ENCODE measurements at places on chromosomes 2 and 18. TPM values are rescaled to one million over a fixed set of nuclear protein-coding genes. Genes with fewer than 3 reads are reported as not detected.

DNA sequence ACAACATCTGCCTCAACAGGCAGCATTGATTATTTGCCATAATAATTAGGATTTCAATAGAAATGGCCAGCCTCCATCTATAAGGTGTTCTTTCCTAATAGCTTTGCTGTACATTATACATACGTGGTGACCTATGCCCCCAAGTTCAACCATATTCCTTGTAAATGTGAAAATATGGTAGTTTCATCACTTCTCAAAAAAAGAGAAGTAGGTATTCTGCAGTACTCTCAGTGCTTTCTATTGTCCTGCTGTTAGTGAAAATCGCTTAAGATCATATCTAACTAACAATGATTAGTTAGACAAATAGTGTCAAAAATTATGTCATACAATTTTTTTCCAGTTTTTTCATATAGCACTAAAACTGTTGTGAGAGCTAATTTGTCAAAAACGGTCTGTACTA is 79.6 kb downstream of the SLC4A10 start:
- H3K27me3 ChIP-seq: peaks cover 5% of the 10 kb centered on the region
- no peak overlapping the region for H3K27ac ChIP-seq
- H3K36me3 ChIP-seq: no peaks in the 10 kb centered on the region
- no peak for DNase-seq
- peaks cover 5% of the 10 kb centered on the region for H3K4me1 ChIP-seq

GRCh38 chr2:44708661-44709000 is 232.9 kb upstream of the SIX3 start:
- peak overlapping the region; percentile 19 for H3K4me3 ChIP-seq
- peaks cover 10% of the 10 kb centered on the region for H3K4me1 ChIP-seq
- no peaks in the 10 kb centered on the region for H3K27me3 ChIP-seq
- DNase-seq: no peak
- H3K36me3 ChIP-seq: no peaks in the 10 kb centered on the region
- H3K27ac ChIP-seq: no peak overlapping the region

DNA sequence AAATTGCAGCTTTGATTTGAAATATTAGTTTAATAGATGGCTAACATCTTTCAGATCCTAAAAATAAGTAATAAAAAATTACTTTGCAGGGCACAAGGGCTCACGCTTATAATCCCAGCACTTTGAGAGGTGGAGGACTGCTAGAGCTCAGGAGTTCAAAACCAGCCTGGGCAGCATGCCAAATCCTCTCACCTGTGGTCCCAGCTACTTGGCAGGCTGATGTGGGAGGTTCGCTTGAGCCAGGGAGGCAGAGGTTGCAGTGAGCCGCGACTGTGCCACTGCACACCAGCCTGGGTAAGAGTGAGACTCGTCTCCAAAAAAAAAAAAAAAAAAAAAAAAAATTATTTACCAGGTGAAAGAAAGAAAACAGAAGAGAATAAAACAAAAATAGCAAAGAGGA is 449.8 kb downstream of the NRXN1 start:
- no peak for DNase-seq
- H3K36me3 ChIP-seq: no peaks in the 10 kb centered on the region
- H3K27me3 ChIP-seq: no peaks in the 10 kb centered on the region
- H3K4me1 ChIP-seq: no peaks in the 10 kb centered on the region
- no peak overlapping the region for H3K4me3 ChIP-seq

DNA sequence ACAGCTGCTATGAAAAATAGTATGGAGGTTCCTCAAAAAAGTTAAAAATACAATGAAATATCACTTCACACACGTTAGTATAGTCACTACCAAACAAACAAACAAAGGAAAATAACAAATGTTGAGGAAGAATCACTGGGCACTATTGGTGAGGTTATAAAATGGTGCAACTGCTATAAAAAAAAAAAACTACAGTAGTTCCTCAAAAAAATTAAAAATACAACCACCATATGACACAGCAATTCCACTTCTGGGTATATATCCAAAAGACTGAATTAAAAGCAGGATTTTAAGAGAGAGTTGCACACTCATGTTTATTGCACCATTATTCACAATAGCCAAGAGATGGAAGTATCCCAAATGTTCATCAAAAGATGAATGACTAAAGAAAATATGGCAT is 80.9 kb upstream of the POU3F3 start:
- H3K36me3 ChIP-seq: peaks cover 2% of the 10 kb centered on the region
- no peak overlapping the region for H3K4me3 ChIP-seq
- H3K27me3 ChIP-seq: no peaks in the 10 kb centered on the region
- no peak for DNase-seq
- no peaks in the 10 kb centered on the region for H3K4me1 ChIP-seq

- H3K27me3 ChIP-seq: no peaks in the 10 kb centered on the region
- H3K4me3 ChIP-seq: no peak overlapping the region
- DNase-seq: no peak
- no peaks in the 10 kb centered on the region for H3K4me1 ChIP-seq
- H3K27ac ChIP-seq: no peak overlapping the region
Observed at GRCh38 chr2:46134531-46135227, 162.5 kb upstream of the EPAS1 start.

- peaks cover 18% of the 10 kb centered on the region for H3K27me3 ChIP-seq
- DNase-seq: no peak
- peaks cover 3% of the 10 kb centered on the region for H3K36me3 ChIP-seq
Observed at GRCh38 chr2:206512999-206513398, 69.7 kb downstream of the ADAM23 start.

GRCh38 chr2:85259101-85259590 is 68.6 kb downstream of the TGOLN2 start:
- peaks cover 2% of the 10 kb centered on the region for H3K4me1 ChIP-seq
- H3K4me3 ChIP-seq: no peak overlapping the region
- peaks cover 2% of the 10 kb centered on the region for H3K36me3 ChIP-seq
- DNase-seq: no peak
- H3K27me3 ChIP-seq: peaks cover 33% of the 10 kb centered on the region

- peaks cover 3% of the 10 kb centered on the region for H3K4me1 ChIP-seq
- H3K4me3 ChIP-seq: no peak overlapping the region
- DNase-seq: no peak
- no peaks in the 10 kb centered on the region for H3K27me3 ChIP-seq
- H3K36me3 ChIP-seq: peaks cover 2% of the 10 kb centered on the region
Observed at GRCh38 chr2:189608795-189609422, 28.3 kb upstream of the SLC40A1 start.

GRCh38 chr18:31093880-31094279 is 8.3 kb downstream of the DSC2 start:
- H3K27me3 ChIP-seq: no peaks in the 10 kb centered on the region
- no peak for DNase-seq
- H3K36me3 ChIP-seq: no peaks in the 10 kb centered on the region
- no peak overlapping the region for H3K4me3 ChIP-seq
- H3K4me1 ChIP-seq: no peaks in the 10 kb centered on the region

DNA sequence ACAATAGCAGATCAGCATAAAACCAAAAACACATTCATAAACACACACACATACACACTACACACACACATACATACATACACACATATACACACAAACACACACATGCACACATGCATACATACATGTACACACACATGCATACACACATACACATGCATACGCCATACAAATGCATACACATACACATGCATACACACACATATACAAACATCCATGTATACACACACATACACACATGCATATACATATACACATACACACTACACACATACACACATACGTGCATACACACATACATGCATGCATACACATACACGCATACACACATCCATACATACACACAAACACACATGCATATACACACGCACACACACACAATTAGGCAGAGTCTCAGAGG is 490.1 kb downstream of the TNS1 start:
- H3K36me3 ChIP-seq: peaks cover 7% of the 10 kb centered on the region
- H3K27me3 ChIP-seq: peaks cover 24% of the 10 kb centered on the region
- no peak overlapping the region for H3K4me3 ChIP-seq
- no peak overlapping the region for H3K27ac ChIP-seq
- H3K4me1 ChIP-seq: peaks cover 4% of the 10 kb centered on the region
- DNase-seq: no peak

GRCh38 chr2:111617299-111618225 is 266.4 kb downstream of the ANAPC1 start:
- H3K4me1 ChIP-seq: no peaks in the 10 kb centered on the region
- no peak overlapping the region for H3K27ac ChIP-seq
- no peak overlapping the region for H3K4me3 ChIP-seq

DNA sequence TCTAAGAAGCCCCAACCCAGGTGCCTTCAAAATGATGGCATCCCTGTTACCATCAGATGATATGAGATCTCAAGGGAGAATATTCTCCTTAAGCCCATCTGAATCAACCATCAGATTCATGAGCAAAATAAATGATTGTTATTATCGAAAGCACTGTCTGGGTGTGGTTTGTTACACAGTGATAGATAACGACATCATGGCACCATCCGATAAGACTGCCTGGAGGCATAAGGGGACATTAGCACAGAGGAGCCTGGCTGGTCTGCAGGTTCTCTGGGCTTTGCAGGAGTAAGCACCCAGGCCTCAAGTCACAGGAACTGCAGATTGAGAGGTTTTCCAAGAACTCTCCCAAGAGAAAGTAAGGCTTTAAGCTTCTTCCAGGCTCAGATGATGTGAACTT is 15.6 kb downstream of the BMP10 start:
- H3K27ac ChIP-seq: no peak overlapping the region
- peaks cover 38% of the 10 kb centered on the region for H3K27me3 ChIP-seq
- peaks cover 5% of the 10 kb centered on the region for H3K4me1 ChIP-seq
- no peak overlapping the region for H3K4me3 ChIP-seq
- DNase-seq: no peak

DNA sequence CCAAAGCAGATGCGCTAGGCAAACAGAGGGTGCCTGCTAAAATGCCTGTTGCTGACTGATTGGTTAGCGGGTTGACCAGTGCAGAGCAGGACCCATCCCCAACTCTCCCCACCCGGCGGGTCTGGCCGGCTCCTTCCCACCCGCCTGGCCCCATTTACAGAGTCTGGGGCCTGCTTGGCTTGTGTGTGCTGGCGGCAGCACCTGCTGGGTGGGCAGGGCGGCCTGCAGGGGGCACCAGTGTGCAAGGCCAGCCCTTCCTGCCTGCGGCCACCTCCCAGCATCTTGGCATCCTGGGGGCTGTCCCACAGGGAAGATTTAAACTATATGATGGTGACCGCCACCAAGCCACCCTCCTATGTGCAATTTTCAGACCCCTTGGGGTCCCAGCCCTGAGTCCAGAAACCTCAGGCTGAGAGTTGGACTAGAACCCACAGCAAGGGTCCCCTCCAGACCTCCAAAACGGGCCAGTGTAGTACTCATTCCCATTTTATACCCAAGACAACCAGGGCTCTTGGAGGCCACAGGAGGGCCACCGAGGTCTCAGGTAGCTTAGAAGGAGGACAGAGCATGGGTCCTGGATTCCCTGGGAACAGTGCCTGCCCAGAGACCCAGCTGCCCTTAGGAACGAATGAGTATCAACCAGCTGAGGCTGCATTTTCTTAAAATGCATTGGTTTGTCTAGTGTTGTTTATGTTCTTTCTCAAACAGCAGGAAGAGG is 173.6 kb downstream of the SMAD7 start:
- H3K27me3 ChIP-seq: no peaks in the 10 kb centered on the region
- peaks cover 7% of the 10 kb centered on the region for H3K4me1 ChIP-seq
- H3K4me3 ChIP-seq: peak overlapping the region; percentile 33
- DNase-seq: peak; percentile 71
- peak overlapping the region; percentile 78 for H3K27ac ChIP-seq

DNA sequence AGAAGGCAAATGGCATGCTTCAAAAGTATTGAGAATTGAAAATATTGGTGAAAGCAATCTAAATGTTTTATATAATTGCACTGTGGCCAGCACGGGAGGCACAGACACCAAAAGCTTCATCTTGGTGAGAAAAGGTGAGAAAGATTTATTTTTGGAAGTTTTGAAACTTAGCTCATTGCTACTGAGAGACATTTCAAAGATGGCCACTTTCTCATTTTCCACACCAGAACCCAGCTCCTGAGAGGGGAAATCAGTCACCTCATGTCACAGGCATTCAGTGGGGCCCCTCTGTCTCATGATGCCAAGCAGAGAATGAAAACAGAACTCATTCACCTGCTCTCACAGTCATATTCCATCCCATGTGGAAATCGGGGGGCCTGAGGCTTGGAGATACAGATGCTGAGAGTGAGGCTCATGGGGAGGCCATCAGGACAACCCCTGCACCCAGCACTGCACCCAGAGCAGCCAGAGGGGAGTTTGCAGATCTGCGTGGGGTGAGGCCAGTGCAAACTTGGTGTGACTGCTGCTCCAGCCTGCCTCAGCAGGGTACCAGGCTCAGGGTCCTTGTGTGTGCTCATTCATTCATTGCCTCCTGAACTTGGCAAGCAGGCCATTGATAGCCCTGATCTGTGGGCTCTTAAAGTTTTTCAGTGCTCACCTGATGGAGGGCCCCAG is 31.4 kb downstream of the IL18R1 start:
- peaks cover 12% of the 10 kb centered on the region for H3K36me3 ChIP-seq
- DNase-seq: no peak
- H3K27ac ChIP-seq: no peak overlapping the region
- H3K4me3 ChIP-seq: no peak overlapping the region
- H3K27me3 ChIP-seq: no peaks in the 10 kb centered on the region

GRCh38 chr2:137525641-137526190 is 438.6 kb upstream of the HNMT start:
- DNase-seq: no peak
- H3K27me3 ChIP-seq: no peaks in the 10 kb centered on the region
- H3K4me1 ChIP-seq: no peaks in the 10 kb centered on the region
- H3K27ac ChIP-seq: no peak overlapping the region
- no peak overlapping the region for H3K4me3 ChIP-seq

- H3K4me3 ChIP-seq: no peak overlapping the region
- no peak overlapping the region for H3K27ac ChIP-seq
- no peaks in the 10 kb centered on the region for H3K27me3 ChIP-seq
- no peaks in the 10 kb centered on the region for H3K4me1 ChIP-seq
Observed at GRCh38 chr2:19198381-19198780, 160.0 kb downstream of the OSR1 start.

- no peak for DNase-seq
- no peak overlapping the region for H3K4me3 ChIP-seq
- H3K36me3 ChIP-seq: peaks cover 2% of the 10 kb centered on the region
- no peak overlapping the region for H3K27ac ChIP-seq
- H3K27me3 ChIP-seq: peaks cover 19% of the 10 kb centered on the region
Observed at GRCh38 chr2:158194229-158194628, 92.6 kb downstream of the UPP2 start.

GRCh38 chr18:58990720-58991119 is 126.0 kb downstream of the ZNF532 start:
- no peak for DNase-seq
- H3K36me3 ChIP-seq: no peaks in the 10 kb centered on the region
- H3K4me1 ChIP-seq: no peaks in the 10 kb centered on the region
- H3K4me3 ChIP-seq: no peak overlapping the region

- peak overlapping the region; percentile 21 for H3K4me3 ChIP-seq
- peaks cover 5% of the 10 kb centered on the region for H3K4me1 ChIP-seq
- H3K27ac ChIP-seq: no peak overlapping the region
- DNase-seq: no peak
- H3K27me3 ChIP-seq: peaks cover 30% of the 10 kb centered on the region
Observed at GRCh38 chr2:151029406-151030157, 232.1 kb downstream of the RBM43 start.

The COL4A4 gene
- total RNA-seq: 0.55 TPM

The BMP10 gene
- not detected for total RNA-seq

The SLC5A7 gene
- total RNA-seq: not detected

The PMAIP1 gene
- total RNA-seq: 139 TPM

The SFT2D3 gene
- 5.9 TPM for total RNA-seq

The GAREM1 gene
- 0.13 TPM for total RNA-seq

The ELOA2 gene
- total RNA-seq: not detected

The ERFE gene
- not detected for total RNA-seq

The UGT1A4 gene
- total RNA-seq: not detected

The STAM2 gene
- 11.2 TPM for total RNA-seq

The FAM237A gene
- not detected for total RNA-seq

Measured in T-helper 17 cell (primary cell).